ENCODE measurements at places on chromosomes 13 and 19.

DNA sequence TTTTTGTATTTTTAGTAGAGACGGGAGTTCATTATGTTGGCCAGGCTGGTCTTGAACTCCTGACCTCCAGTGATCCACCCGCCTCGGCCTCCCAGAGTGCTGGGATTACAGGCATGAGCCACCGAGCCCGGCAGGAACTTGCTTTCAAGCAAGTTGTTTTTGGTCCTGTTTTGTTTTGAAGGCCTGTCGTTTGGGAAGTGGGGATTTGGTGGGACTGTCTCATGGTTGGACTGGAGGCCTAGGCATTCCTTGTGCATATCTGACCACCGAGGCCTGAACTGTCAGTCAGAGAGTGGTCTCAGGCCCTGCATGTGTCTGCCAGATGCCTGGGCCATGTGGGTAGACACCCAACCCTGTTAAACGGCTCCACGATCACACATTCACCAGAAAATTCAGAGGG is 26.3 kb downstream of the UBXN6 start:
- DNase-seq, result no peak

GRCh38 chr13:104477261-104477660 is 1411.0 kb upstream of the SLC10A2 start:
- DNase-seq, result no peak

GRCh38 chr13:101454767-101455166 is 2.3 kb downstream of the ITGBL1 start:
- DNase-seq, result no peak

DNA sequence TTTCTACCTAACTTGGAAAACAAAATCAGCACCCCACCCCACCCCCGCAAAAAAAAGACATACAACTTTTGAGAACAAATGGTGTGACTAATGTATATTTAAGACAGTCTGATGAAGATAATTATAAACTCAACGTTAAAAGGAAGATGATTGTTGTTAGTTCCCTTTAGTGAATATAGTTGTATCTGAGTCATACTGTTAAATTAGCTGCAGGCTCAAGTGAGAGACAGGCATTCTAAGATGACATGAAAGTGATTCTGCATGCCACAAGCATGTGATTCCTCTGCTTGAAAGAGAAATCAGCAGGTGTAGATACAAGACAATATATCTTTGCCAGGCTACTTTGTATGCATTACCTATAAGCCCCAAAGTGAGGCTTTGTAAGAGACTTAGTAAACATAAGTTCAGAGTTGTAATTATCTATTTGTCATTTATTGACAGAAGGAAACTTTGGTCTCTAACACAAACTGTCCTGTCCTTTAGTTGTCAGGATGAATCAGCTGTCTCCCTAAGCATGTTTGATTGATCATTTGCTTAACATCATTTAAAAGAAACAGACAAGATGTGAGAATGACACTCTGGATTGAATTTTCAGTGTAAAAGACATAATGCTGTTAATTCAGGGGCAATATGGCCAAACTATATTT is 319.4 kb upstream of the HTR2A start:
- DNase-seq, result no peak
